ENCODE measurements at places on chromosomes 5 and 9.

GRCh38 chr9:20186231-20186630 is 397.4 kb upstream of the SLC24A2 start:
- DNase-seq, result no peak

- DNase-seq, result no peak
Observed at GRCh38 chr9:18379073-18379811, 94.7 kb upstream of the ADAMTSL1 start.

- no peak for DNase-seq
Observed at GRCh38 chr5:167565189-167565954, 726.1 kb upstream of the WWC1 start.

DNA sequence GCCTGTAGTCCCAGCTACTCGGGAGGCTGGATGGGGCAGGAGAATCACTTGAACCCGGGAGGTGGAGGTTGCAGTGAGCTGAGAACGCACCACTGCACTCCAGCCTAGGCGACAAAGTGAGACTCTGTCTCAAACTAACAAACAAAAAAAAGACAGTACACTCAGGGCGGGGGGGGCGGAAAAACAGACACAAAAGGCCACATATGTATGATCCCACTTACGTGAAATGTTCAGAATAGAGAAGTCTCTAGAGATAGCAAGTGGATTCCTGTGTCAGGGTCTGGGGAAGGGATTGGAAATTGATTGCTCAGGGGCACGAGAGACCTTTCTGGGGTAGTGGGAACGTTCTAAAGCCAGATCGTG is 9.0 kb upstream of the LCN1 start:
- DNase-seq, result no peak

GRCh38 chr5:140927228-140927573 is 1.1 kb downstream of the PCDHAC1 start:
- no peak for DNase-seq

DNA sequence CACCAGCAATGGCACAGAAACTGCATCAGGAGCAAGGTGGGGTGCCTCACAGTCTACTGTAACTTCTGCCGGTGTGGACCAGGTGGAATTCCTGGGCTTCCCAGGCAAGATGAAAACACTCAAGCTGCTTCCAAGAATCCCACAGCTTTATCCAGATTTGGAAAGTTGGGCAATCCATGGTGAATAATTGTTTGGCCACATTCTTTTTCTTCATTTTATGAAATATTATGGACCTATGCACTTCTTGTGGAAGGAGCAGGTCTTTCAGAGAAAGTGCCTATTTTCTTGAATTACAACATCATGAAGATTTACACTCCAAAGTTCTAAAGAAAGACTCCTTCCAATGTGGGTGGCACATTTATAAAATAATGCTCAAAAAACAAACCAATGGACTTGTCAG is 503.6 kb downstream of the SEMA5A start:
- DNase-seq, result no peak

Data from activated T-helper 2 cell treated with anti-CD3 and anti-CD28 coated beads, Interferon-gamma antibody, Interleukin-2, Interleukin-4, amounts not matched to agents 10 μg/mL and 5 μg/mL and 100 μg/mL, durations not matched to agents 14 hours and 24 hours and 36 hours (primary cell).